ENCODE measurements at places on chromosomes 11 and 22.
A peak's percentile ranks its signal among the peaks of the same experiment; 100 is the strongest.

DNA sequence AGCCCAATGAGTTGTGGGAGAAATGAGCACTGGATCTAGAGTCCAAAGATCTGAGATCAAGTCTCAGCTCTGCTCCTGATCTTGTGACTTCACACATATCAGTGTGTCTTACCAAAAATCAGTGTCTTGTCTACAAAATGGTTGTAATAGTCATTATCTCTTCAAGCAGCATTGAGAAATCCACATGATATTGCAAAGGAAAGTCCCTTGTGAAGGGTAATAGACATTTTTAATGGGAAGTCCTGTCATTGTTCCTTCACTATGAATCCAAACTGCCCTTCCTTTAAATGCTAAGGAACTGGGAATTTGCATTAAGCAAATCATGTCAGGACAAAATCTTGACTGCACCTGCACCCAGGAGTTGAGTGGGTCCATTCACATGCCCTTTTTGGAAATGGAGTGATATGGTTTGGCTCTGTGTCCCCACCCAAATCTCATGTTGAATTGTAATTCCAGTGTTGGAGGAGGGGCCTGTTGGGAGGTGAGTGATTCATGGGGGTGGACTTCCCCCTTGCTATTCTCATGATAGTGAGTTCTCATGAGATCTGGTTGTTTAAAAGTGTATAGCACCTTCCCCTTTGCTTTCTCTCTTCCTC is 51.1 kb downstream of the COMMD9 start:
- no peak for DNase-seq

DNA sequence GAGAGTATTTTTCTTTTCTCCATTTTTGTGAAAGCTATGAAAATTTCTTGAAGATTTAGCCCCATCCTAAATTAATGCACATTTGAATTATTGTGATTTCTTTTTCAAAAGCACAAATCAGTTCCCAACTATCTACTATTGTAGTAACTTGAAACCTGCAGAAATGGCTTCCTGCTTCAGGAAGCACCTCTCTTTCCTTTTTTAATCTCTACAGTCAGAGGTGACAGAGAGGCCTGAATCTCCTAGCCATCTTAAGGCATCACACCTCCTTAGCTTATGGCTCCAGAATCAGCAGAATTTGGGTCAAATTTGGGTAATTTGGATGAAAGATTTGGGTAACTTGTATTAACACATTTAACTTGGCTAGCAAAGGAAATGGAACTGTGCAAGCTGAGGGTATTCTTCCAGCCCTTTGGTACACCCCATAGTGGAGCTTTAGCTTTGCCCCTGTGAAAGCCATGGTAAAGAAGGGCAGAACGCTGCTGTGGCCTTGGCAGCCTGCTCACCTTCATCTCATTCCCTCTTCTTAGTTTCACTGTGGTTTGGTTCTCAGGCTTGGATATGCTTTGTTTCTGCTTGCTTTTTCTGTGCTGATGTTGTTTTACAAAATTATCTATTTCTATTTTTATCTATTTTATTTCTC is 16.2 kb downstream of the TBCEL start:
- DNase-seq: no peak

DNA sequence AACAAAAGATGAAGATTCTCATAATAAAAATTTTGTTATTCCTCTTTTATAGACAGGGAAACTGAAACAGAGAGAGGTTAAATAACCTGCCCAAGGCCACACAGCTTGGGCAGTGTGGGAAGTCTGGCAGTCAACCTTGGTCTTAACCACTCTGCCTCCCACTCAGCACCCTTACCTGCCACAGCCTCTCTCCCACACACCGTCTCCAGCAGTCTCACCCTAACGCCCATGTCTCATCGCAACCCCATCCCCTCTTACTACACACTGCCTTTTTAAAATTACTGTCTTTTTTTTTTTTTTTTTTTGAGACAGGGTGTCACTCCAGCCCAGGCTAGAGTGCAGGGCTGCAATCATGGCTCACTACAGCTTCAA is 25.0 kb downstream of the ARRB1 start:
- DNase-seq: no peak

DNA sequence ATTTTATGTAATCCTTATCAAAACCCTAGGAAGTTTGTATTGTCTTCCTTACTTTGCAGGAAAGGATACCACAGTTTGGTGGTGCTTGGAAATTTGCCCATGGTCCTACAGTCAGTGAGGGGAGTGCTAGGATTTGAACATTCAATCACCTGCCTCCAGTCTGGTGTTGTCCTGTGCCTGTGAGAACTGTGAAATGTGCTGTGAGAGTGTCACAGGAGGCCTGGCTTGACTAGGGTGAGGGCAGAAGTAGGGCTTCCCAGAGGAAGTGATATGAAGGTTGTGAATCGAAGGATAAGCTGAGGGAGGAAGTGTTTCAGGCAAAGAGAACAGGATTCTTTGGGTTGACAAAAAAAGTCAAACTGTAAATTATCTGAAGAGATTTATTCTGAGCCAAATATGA is 424.4 kb downstream of the TMEM135 start:
- DNase-seq: no peak

DNA sequence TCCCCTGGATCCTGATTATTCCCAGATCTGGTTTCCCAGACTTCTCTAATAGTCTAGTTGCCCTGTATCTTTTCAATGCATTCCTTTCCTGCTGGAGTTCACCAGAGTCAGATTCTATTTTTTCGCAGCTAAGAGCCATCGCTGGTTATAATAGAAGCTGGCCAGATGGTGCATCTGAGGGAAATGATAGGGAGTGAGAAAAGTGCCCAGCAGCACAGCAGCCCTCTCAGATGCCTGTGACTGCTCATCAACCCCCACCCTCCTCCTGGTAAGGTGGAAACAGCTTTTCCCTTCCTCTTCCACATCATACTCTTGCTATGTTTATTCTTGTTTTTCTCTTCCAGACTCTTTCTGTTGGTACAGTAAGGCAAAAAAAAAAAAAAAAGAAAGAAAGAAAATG is 12.8 kb downstream of the OR8A1 start:
- no peak for DNase-seq

DNA sequence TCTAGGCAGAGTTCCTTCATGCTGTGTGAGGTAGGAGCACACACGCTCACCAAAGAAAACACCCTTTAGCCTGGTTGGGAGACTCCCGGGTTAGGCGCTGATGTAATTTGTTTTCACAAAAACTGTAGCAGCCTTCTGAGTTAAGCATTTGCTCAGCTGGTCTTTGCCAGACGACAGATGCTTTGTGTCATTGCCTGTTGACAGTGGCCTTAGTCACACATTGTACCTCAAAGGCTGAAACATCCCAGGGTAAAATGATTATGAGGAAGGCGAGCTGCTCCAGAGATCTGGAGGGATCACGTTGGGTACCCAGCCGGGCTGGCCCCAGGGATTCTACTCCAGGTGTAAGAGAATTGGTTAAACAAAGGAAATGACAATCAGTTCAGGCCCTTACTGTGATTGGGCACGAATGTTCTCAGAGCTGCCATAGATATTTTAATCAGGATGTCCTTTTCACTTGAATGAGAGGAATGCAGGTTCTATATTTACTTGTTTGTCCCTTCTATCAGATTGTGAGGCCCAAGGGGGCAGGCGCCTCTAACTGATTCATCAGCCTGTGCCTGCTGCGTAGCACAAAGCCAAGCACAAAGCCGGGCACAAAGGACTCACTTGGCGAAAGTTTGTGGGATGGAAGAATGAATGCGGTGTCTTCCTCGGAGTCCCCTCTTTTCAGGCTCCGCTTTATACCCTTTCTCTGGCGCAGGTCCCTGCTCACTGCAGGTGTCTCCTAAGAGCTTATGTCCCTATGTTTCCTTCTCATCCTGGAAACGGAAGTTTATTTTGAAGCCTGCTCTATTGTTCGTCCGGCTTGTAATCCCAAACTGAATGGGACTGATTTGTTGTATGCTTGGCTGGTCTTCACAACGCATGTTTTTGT is 47.1 kb downstream of the ADM start:
- no peak for DNase-seq

DNA sequence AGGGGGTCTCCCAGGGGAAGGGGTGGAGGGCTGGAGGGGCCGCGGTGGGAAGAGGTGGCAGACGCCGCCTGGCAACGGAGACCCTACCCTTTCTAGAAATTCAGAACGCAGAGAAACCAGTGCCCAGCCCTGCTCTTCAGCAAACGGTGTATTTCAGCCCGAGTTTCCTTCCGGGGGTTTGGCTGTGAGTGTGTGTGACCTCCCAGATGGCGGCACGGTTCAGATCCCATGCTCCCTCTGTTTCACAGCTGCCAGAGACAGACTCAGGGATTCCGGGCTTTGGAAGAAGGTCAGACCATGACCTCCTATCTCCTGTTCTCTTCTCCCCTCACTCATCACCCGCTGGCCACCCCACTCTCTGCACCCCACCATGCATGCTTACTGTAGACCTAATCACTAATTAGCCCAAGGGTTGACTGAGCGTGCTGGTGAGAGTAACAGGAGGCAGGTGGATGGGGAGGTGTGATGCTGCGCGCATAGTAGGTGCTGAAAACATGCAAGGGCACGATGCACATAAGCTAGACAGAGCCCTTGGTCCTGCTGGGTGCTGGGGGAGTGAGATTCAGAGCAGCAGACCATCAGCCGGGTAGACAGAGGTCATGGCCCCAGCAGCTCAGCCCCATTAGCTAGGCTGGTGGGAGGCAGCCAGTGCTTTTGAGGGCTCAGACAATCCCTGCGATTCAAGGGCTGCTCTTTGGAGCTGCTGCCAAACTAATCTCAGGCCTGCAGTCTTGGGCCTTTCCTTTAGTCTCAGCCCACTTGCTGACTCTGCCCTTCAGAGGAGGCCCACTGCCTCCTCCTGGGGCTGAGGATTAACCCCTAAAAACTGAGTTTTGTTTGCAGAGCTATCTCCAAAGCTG is 256.5 kb upstream of the CADM1 start:
- DNase-seq: no peak

DNA sequence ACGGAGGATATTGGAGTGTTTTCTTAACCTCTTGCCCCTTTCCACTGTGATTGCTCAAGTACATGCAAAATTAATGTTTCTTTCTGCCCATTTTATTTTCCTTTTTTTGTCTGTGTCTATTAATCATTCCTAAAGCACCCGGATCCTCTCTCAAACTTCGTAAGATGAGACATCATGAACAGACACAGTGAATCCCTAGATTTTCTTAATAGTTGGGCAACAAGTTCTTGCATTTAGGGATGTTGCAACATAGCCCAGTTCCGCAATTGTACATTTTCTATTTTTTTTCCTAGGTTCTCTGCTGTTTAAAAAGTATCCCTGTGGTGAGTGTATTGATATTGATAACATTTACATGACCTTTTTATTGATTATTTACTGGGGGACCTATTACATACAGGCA is 2.9 kb downstream of the FAM111A start:
- peak; percentile 67 for DNase-seq

DNA sequence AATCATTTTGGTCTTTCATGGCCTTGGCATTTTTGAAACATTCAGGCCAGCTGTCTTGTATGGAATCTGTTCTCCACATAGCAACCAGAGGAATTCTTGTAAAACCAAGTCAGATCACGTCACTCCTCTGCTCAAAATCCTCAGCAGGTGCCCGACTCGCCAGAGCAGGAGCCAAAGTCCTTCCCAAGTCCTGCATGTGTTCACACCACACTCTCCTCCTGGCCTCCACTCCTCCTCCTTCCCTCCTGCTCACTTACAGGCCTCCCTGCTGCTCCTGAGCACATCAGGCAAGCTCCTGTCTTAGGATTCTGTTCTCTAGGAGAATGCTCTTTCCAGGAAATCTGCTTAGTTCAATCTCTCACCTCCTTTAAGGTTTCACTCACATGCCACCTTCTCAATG is 6.9 kb upstream of the PSMC3 start:
- DNase-seq: peak; percentile 35

DNA sequence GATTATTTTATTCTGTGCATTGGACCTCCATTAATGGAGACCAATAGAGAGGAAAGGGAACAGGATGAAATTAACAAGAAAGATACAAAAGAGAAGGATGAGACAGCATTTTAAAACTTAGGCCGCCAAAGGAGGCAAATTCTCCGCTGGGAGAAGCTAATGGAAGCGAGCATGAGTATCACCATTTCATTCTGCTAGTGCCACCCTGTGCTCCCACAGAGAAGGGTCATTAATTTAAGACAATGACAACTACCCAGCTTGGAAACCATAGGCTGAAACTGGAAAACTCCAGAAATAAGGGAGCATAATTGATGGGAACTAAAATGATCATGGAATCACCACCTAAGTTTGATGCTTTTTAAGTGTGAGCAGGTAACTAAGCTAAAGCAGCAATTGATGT is 69.2 kb downstream of the SLC36A4 start:
- no peak for DNase-seq

GRCh38 chr22:45786726-45787125 is 115.1 kb downstream of the ATXN10 start:
- DNase-seq: no peak

GRCh38 chr22:46462726-46463371 is 74.6 kb downstream of the CELSR1 start:
- DNase-seq: no peak

GRCh38 chr22:49703505-49703904 is 124.2 kb downstream of the BRD1 start:
- DNase-seq: no peak

DNA sequence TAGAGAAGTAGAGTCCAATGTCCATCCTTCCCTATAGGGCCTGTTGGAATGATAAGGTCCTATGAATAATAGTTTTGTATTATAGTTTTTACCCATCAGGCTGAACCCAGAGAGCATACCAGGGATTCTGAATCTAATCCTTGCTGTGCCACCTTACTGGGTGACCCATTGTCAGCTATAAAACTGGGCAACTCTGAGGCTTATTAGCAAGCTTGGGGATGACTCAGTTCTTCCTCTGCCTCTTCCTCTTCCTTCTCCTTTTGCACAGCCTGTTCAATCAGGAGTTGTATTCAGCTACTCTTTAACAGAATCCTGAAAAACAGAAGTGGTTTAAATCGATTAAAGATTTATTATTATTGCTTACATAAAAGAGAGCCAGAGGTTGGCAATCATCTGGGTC is 8.9 kb downstream of the HEPHL1 start:
- DNase-seq: no peak

GRCh38 chr22:36285545-36285944 is 32.6 kb downstream of the APOL1 start:
- DNase-seq: no peak

- peak; percentile 85 for DNase-seq
These were observed 56.1 kb downstream of the HSD17B12 start for GRCh38 chr11:43736502-43737200.

DNA sequence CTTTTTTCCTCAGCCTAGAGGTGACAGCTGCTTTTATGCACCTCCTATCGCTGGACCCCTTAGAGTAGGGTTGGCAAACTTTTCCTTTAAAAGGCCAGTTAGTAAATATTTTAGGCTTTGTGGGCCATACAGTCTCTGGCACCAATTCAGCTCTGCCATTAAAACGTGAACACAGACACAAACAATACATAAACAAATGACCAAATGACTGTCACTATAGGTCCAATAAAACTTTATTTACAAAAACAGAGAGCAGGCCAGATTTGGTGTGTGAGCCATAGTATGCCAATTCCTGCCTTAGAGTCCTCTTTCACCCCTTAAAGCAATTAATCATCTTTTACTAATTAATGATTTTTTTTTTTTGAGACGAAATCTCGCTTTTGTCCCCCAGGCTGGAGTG is 61.1 kb upstream of the RPS13 start:
- no peak for DNase-seq

GRCh38 chr11:2146051-2146450 is 6.9 kb upstream of the IGF2 start:
- no peak for DNase-seq

- peak; percentile 62 for DNase-seq
These were observed 65.9 kb downstream of the UBASH3B start for GRCh38 chr11:122721201-122721963.

GRCh38 chr11:10780040-10780439 is 28.7 kb downstream of the EIF4G2 start:
- no peak for DNase-seq
